ENCODE measurements at places on chromosomes 12 and 14.

- DNase-seq: peak; percentile 75
Measured at GRCh38 chr12:52156757-52157565, 34.9 kb downstream of the KRT80 start.

- no peak for DNase-seq
Measured at GRCh38 chr14:91379579-91379932, 38.1 kb downstream of the CCDC88C start.

GRCh38 chr14:104536942-104537612, 42.5 kb upstream of the C14orf180 start:
- DNase-seq: peak; percentile 78

DNA sequence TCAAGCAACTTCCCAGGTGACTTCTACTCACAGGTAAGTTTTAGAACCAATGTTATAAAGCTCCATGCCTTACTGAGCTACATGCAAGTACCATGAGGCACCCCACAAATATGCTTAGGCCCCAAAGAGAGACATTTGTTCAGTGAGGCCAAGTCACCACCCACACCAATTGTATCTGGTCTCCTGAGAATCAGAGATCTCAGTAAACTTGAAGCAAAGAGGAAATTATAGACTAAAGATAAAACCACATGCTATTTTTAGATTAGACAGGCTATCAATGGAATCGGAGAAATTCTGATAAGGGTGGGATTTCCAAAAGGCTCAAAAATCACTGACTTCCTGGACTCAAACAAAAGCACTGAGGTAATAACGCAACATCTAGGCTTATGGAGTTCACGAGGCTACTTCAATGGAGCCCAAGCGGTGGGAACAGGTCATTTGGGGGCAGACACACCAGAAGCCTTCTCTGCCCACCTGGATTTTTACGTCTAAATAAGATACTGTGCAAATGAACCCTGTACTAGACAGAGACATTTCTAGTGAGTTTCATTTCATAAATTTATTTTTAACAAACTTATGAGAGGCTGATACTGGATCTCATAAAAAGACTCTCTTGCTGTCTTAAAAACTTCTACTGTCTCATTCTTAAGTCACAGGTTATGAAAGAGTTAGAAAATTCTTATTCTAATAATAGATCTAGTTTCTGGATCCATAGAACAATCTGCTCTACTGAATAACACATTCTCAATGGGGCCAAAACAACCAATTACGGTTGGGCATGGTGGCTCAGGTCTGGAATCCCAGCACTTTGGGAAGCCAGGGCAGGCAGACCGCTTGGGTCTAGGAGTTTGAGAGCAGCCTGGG, 7.7 kb downstream of the SLC15A4 start:
- no peak for DNase-seq

- DNase-seq: no peak
Measured at GRCh38 chr12:82438356-82438755, 80.0 kb downstream of the METTL25 start.
